ENCODE measurements at places on chromosomes 1 and 21. TPM values are rescaled to one million over a fixed set of nuclear protein-coding genes. Genes with fewer than 3 reads are reported as not detected.

Gene LCE1E
- not detected for total RNA-seq

Gene MFAP2
- total RNA-seq, result 14.8 TPM

Gene SPOCD1
- 31.4 TPM for total RNA-seq

Gene BMP8A
- total RNA-seq, result 0.29 TPM

DNA sequence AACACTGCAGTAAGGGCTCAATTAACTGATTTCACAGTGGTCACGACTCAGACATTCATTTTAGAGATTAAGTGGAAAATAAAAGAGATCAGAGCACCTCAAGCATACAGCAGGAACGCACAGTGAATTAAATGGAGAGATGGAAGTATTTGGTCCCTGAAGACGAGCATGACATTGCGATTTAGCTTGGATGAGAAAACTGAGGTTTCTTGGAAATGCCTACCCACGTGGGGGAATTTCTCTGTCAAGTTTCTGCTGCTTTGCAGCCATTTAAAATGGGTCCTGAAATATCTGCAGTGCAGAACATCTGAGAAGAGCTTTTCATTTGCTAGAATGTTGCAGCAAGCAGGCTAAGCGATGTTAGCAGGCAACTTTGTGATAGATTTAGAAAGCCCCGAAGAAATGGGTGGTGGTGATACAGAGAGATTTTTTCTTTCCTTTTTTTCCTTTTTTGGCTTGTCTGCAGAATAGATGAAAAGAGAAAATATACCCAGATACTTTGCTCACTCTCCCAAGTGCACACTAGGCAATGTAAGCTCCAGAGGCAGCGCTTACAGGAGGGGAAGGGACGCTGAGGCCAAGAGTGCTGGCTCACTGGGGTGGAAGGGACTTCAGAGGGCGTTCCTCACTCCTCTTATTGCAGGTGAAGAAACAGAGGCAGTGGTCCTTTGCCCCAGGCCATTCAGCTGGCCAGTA lies 258.0 kb downstream of the KCNJ6 start:
- no peak for DNase-seq

GRCh38 chr1:117120774-117121588 lies 568 bp downstream of the TRIM45 start:
- DNase-seq, result no peak

DNA sequence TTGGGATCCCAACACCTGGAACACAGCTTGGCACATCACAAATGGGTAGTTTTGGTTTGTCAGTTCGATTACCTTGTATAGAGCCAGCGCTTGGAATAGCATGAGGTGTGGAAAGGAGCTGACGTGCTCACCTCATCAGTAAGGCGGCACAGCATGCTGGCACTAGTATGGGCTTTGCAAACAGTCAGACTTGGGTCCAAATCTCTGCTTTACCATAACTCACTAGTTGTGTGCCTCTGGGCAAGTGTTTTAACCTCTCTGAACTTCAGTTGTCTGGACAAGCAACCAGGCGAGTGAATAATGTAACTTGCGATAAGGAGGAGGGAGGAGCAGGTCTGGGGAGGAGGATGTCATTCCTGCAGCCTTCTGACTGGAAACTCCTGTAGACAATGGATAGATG lies 26.3 kb upstream of the NEK2 start:
- no peak for DNase-seq

- peak; percentile 59 for DNase-seq
Observed at GRCh38 chr21:45538381-45539045, 3.7 kb downstream of the SLC19A1 start.
